NCI-H748 treated with DMSO at 0.1 percent for 48 hours (cell line): ENCODE measurements at places on chromosomes 7 and 10.

- no peak for DNase-seq
Observed at GRCh38 chr10:84755311-84755710, 426.9 kb downstream of the CCSER2 start.

DNA sequence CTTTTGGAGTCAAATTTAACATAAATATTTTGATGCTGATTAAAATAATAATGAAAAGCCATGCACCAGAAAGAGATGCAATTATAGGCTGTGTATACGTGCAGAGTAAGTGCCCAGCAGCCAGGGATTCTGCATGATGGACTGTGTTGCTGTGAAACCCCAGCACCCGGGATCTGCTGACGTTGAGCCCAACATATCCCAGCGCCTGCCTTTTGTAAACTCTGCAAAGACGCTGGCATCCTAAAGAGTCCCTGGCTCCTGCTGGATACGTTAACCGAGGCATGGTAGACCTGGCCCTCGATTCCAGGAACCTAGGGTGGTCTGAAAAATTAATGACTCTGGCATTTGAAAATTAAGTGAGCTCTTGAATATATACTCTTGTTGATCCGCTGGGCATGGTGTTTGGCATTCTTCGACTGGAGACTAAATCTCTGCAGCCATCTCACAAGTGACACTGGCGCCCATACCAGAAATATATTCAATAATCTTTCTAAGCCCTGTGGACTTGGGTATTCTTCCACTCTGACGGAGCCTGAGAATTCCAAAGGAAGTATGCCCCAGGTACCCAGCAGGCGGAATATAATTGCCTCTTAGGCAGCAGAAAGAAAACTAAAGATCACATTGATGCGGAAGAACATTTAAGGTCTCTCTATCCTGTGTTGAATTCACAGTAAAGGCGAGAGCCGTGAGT, 191.2 kb upstream of the SH2B2 start:
- no peak for DNase-seq

GRCh38 chr10:123574109-123574698, 92.0 kb upstream of the GPR26 start:
- no peak for DNase-seq

DNA sequence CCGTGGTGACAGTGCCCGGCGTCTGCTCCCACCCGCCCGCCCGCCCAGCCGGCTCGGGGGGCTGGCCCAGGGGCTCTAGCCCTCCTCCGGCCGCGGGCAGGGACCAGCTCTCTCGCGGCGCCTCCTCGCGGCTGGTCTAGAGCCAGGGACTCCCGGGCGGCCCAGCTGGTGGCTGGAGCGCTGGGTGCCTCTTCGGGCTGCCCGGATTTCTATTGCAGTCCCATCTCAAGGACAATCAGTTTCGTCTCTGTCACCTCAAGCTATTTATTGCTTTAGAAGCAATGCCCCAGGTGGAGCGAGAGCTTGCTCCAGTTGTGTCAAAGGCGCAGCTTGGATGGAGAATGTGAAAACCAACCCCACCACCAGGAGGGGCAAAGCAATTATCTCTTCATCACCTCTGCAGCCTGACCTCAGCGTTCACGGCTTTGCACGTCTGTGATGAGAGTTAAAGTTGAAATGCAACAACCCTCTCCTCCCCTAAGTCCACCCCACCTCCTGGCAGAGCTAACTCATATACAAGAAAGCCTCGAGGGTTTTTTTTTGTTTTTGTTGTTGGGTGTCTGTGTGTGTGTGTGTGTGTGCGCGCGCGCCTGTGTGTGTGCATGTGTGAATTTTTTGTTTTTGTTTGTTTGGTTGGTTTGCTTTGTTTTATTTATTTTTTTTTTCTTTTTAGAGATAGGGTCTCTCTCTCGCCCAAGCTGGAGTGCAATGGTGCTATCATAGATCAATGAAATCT, at the start of gene ITGA8:
TSS of gene ITGA8 (minus strand) at position 24 of the 736 bp plus-strand sequence. CDS start 151 bp downstream, outside the sequence.
- DNase-seq, result no peak

- DNase-seq, result no peak
Observed at GRCh38 chr7:17054836-17055235, 173.1 kb upstream of the AGR3 start.

- DNase-seq, result no peak
Observed at GRCh38 chr7:132102391-132102790, 473.9 kb downstream of the PLXNA4 start.

- DNase-seq, result no peak
Observed at GRCh38 chr7:29485339-29486190, 78.1 kb upstream of the PRR15 start.

DNA sequence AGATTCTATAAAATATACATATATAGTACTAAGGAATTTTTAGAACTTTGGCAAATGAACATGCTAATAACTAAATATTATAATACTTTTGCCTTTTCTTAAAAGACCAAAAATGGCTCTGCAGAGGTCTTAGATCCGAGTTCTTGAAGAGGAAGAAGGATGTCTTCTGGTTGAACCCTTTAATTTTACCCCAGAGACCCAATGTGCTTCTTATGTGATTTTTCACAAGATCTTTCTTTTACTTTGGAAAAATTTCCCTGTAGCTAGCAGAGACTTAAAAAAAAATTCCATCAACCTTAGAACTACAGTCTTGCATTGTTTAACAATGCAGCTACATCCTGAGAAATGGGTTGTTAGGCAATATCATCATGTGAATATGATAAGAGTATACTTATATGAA, 663.2 kb downstream of the PARD3 start:
- DNase-seq, result no peak

DNA sequence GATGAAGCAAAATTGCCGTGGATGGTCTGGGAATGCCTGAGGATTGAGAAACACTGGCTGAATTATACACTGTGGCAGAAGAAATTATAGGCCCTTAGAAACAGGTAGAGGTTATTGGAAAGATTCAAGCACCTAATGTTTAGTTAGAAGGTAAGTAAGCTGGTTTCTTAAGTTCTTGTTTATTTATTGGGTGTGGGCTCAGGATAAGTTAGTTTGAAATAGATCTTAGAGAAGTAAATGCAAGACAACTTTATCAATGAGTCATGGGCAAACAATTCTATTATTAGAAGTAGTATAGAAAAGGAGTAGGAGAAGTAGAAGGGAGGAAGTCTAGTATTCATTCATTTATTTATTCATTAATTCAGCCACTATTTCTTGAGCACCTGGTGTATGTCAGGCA, 96.5 kb downstream of the KAT6B start:
- no peak for DNase-seq

GRCh38 chr10:76769161-76769560, 868.4 kb downstream of the KCNMA1 start:
- no peak for DNase-seq

DNA sequence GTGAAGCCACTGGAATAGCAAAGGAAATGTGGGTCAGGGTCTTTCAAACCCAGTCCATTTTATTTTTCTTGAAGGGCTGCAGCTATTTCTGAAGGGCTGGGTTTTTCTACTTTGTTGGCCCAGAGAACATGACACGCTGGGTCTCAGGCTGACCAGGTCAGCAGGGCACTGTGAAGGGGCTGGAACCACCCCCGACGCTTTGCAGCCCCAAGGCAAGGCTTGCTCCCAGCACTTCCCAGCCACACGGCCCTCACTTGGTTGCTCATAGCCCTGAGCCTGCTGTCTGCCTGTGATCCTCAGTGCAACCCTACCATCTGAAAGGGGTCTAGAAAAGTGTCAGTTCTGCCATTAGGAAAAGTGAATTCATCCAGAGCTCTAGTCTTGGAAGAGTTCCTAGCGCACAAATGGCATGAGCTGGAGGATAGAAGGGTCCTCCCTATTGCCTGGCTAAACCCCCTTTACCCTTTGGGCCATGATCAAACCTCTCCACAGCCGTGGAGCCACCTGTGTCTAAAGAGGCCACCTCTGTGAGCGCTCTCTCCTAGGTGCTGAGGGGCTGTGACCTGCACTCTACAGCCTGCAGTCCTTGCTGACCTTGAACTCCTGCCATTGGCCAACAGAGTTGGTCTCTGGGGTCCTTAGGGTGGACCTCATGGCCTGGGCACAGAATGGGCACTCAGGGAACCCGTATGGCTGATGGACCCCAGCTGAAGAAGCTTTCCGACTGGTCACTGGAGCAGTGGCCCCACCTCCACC, 132.0 kb downstream of the RGS10 start:
- no peak for DNase-seq

DNA sequence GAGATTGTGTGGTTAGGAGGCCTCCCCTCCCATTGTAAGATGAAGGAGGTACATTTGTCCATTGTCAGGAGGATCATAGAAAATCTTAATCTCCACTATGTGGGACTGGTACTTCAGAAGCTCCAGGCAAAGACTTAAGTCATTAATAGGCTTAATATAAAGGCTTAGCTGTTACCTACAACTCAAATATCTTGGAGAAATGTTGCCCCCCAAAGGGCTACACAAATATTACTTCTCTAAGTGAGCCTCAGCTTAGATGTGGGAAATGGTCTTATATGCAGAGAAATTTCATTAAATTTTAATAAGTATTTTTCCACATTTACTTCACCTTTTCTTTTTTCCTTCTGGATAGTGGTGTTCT, 27.2 kb downstream of the TAS2R41 start:
- DNase-seq, result no peak

DNA sequence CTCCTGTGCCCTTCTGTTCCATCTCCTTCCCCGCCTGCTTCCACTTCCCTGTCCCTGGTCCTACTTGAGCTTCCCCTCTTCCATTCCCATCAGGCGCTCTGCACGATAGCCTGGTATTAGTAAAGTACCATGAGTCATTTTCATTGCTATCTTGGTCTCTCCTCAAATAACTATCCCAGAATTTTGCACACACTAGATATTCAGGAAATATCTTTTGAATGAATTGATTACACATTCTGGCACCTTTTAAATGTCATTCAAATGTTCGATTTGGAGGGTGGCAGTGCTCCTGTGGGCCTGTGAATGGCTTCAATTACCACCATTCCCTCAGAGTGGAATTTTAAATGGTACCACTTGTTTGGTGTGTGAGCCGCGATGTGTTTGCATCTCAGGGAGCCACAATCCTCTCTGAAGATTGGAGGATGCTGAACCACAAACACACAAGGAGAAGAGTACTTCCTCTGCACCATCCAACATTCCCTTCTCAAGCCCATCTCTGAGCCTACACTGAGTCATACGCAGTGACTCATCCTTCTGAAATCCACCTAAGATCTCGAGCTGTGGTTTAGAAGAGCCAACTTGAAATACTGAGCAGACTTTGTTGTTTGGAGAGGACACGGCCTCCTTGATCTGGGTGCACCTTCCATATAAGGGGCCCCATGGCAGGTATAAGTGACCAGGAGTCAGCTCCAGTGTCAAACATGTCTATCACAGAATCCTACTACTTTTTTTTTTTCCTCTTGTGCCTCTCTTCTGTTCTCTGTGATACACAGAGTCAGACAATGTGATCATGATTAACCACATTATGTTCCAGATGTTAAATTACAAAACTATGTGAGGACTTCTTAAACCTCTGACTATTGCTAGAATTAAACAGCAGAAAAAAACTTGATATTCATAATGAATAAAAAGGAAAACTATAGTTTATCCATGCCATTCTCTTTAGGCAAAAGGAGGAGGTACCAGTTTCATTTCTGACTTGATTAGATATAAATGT, 81.9 kb downstream of the BMPER start:
- no peak for DNase-seq

- DNase-seq, result no peak
Observed at GRCh38 chr7:87513735-87514335, 38.4 kb upstream of the ABCB4 start.

DNA sequence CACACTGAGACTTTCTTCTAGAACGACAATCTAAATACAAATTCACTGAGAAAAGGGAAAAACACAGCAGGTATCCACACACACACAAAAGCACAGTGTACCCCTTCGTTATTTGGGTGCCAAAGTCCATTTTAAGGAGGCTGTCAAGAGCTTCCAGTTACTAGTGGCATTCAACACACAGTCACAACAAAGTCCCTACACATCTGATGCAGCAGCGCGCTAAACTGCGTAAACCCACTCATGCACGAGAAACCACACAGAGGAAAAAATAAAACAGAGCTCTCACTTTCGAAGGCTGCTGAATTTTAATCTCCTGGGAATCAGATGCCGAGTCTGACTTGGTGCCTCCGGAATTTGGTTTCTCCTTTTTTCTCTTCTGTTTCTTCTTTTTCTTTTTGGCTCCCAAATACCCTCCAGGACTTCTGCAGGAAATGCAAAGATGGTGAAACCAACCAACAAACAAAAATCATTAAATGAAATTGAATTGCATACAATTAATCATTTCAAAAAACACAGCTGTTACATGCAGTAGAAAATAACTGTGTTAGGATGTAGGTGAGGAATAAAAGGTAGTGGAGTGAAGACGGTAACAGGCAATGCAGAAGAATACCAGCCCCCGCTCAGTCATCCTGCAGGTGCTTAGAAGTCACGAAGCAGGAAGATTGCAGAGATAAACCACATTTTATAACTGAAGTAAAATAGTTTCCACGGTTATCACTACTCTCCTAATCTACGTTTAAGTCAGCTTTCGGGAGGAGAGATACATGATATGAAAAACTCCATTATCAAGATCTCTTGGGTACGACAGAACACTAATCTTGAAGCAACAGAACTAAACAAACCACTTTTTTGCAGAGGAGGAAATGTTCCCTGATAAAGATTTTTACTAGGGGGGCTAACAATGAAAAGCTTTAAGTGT, 27.1 kb downstream of the NMT2 start:
- DNase-seq, result no peak

DNA sequence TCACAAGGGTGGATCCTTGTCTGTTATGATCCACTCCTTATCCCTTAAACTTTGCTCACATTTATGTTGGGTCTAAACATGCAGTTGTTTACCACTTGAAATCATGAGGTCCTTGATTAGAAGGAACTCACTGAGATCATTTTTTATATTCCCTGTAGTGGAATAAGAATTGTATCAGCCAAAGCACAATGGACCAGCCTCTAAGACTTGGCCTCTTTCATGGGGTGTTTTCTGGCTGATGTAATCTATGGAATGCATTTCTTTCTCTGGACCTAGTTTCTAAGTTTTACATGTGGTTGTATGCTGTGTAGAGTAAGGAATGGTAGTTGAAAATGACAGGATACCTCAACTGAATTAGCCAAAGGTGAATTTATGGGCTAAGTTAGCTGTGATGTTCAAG, 376.6 kb downstream of the SORCS3 start:
- DNase-seq, result no peak

- DNase-seq, result no peak
Observed at GRCh38 chr10:109451879-109452278, 471.4 kb downstream of the XPNPEP1 start.

DNA sequence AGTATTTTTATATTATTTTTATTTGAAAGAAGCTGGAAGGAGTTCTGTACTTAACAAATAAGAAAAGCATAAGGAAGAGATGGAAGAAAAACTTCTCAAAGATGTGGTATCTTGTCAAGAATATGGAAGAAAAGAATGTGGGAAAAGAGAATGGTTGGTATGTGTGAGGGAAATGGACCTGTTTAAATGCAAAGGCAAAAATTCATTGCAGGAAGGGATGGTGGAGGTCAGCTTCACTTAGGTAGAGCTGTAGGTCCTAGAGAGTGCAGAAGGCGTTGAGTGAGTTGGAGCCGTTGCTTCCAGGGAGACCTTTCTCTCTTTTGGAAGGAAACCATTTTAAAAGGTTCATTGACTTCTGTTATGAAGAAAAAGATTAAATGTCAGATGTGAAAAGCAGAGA, 107.3 kb downstream of the EXOC4 start:
- DNase-seq, result no peak

GRCh38 chr10:36711361-36711760, 414.0 kb upstream of the ANKRD30A start:
- no peak for DNase-seq
